NCI-H510A (cell line): ENCODE measurements at places on chromosomes 4 and X.

DNA sequence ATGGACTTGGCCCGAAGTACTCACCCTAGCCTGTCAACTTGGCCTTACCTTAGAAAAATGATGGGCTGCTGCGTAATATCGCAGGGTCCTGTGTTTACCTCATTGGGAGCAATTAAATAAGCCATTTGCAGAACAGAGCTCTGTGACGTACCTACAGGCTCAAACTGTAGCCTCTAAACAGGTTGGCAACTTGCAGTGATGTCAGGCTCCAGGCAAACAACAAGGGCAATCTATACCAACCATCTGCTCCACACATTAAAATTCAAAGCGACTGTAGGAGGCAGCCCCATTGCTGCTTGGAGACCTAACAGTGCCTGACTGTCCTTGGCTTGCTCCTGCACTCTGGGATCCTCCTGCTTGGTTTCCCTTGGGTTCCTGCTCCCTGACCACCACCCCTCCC lies 17.2 kb downstream of the VGLL1 start:
- no peak for DNase-seq

GRCh38 chr4:112552668-112553067 lies 36.7 kb upstream of the NEUROG2 start:
- DNase-seq, result no peak

GRCh38 chr4:80434238-80434637 lies 98.7 kb downstream of the CFAP299 start:
- no peak for DNase-seq

DNA sequence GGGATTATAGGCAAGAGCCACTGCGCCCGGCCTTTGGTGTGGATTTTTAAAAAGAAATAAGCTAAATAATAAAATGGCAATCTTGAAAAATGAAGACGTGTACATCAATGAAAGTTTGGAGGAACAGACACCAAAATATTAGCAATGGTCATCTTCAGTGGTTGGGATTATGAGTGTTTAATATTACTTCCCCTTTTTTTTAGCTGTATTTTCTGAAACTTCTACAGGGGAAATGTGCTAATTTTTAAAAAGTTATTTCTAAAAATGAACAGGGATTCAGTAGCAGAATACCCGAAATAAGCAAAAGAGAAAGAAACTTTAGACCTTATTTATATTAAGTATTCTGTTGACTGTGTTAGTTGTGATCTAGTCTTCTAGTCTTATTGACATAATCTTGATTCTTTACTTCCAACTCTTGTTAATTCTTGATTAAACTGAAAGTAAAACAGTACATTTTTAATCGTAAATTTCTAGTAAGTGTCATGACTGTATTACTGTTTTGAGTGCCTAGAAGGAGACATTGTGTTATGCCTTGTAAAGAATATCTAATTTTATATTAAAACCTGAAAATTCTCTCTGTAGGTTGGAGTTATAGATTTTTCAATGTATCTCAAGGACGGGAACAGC lies 51.3 kb downstream of the RUFY3 start:
- no peak for DNase-seq

DNA sequence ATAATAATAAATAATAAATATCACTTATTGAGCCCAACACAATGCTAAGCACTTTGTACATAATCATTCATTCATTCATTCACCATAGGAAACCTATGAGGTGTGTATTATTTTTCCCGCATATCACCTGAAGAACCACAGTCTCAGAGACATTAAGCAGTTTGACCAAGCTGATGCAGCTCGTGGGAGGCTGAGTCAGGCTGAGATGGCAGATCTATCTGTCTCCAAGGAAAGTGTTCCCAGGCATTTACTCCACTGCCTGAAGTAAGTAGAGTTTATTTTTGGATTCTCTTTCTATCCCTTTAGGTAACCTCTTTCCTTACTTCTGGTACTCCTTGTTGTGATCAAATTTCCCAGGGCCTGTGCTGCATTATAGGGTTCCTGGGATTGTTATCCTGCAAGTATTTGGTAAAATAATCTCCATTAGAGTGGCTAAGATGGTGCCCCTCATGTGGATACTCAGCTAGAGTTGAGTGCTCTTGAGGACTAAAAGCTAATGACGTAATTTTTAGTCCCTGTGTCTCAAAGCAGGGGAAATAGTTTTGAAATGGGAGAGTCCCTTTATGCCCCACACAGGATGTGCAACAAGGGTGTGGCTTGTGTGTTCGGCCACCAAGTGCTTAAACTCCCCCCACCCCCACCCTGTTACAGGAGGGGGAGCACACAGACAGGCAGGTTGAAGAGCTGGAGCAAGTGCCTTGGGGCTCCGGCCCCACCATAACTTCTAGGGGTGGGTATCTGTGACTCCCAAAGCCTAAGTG lies 467.0 kb downstream of the STIM2 start:
- DNase-seq, result no peak

DNA sequence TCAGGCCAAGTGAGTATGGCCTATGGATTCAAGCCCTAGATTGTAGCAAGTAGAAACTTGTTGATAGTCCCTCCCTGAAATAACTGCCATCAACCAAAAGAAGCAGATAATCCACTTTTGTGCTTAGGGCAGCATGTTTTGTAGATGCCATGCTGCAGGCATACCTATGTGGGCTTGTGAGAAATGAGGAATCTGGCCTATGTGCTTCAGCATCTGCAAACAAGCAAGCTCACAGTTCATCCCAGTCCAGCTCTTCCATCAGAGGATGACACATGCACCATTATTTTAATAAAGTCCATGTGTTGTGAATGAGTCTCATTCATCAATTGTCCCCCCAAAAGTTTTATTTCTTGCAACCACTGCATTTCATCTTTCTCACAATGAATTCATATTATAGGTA lies 421.9 kb upstream of the DIPK2B start:
- DNase-seq, result no peak

DNA sequence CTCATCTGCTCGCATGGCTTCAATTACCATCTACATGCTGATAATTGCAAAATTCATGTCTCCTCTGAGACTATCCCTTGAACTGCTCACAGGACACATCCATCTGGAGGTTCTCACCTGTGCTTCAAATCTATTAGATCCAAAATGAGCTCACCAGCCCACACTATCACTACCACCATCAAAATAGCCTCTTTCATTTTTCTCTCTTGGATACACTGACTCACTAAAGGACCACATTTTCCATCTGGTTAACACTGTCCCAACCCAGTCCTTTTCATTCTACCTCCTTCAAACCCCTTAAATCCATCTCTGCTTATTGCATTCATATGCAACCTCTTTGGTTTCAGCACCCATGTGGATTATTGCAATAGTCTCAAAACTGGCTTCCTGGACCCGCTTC lies 497.6 kb downstream of the MID1IP1 start:
- no peak for DNase-seq

DNA sequence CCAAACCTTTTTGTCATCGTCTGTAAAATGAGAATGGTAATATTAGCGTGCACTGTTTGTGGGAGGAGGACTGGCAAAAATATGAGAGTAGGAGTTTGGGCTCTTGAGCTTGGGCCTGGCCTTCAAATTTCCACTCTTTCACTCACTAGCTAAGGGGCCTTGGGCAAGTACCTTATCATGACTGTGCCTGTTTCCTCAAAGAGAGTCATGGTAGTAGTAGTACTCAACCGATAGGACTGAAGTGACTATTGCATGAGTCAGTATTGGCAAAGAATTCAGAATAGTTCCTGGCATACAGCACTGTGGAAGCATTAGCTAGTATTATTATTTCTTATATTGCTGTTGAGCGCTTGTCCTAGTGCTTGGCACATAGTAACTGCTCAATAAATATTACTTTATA lies 16.0 kb upstream of the RBM3 start:
- DNase-seq, result no peak

GRCh38 chr4:168388890-168389289 lies 70.3 kb upstream of the DDX60 start:
- DNase-seq, result no peak

DNA sequence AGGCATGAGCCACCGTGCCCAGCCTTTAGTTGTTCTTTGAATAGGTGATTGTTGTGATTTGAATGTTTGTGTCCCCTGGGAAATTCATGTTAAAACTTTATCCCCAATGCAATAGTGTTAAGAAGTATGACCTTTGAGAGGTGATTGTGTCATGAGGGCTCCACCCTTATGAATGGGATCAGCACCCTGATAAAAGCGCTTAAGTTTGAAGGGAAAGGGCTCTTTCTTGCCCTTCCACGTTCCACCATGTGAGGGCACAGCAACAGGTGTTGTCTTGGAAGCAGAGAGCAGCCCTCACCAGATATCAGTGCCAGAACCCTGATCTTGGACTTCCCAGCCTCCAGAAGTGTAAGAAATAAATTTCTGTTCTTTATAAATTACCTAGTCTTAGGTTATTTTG lies 33.7 kb upstream of the RP2 start:
- DNase-seq, result no peak

- DNase-seq, result no peak
Observed at GRCh38 chr4:10185518-10186227, 69.1 kb upstream of the WDR1 start.

DNA sequence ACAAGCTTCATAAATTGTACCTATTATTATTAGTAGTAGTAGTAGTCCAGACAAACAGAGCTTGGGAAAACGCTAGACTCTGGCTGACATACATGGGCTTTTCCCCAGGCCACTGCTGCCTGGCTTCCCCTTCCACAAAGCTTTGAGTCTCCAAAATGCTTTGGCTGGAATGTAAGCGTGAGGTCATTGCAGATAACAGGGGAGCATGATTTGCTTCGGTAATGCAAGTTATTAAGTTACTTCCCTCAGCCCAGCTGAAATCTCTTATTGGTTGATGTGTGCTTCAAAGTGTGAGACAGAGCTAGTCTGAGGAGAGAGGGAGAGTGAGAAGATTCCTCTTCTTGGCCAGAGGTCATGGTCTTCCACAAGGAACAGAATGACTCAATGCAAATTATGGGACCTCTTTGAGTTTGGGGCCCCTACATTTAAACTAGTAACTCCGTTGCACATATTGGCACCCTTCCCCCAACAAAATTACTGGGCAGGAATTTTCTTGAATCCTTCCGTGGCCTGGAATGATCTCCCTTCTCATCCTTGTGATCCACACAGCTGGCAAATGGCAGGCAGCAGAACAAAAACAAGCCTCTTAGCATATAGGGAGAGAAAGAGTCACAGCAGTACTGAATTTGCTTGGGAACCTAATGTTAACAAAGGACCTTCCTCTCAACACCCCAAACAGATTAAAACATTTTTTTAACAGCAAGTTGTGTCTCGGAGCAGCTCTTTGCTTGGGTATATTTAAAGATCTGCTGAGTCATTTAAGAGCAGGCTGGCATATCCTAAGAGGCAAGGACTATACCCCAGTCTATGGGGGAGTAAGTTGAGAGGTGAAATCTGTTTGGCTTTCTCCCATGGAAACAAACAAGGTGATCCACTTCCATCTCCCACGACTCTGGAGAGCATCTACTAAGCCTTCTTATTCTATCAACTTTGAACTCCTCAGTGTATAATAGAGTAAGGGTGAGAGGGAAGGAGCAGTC lies 19.9 kb downstream of the AR start:
- DNase-seq, result no peak

- no peak for DNase-seq
Observed at GRCh38 chr4:169342906-169343564, 72.3 kb upstream of the SH3RF1 start.

- DNase-seq, result no peak
Observed at GRCh38 chr4:113539408-113539807, 222.1 kb downstream of the CAMK2D start.

GRCh38 chrX:153557618-153558355 lies 40.3 kb downstream of the ATP2B3 start:
- DNase-seq, result no peak

DNA sequence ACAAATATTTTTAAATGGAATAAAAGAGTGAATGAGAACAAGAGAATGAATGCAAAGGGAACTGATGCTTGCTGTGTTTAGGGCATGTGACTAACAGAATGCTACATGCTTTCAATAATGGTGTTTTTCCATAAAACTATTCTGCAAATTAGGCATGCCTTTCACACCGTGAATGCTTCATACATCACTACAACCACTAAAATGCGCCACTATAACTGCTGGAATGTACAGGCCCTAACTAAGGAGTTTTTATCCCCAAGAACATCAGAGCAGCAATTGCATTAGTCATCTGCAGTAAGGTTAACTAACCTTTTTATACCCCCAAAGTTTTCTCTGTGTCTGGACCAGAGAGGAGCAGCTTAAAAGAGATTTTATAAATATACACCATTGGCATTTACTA lies 190.4 kb downstream of the ARAP2 start:
- no peak for DNase-seq

DNA sequence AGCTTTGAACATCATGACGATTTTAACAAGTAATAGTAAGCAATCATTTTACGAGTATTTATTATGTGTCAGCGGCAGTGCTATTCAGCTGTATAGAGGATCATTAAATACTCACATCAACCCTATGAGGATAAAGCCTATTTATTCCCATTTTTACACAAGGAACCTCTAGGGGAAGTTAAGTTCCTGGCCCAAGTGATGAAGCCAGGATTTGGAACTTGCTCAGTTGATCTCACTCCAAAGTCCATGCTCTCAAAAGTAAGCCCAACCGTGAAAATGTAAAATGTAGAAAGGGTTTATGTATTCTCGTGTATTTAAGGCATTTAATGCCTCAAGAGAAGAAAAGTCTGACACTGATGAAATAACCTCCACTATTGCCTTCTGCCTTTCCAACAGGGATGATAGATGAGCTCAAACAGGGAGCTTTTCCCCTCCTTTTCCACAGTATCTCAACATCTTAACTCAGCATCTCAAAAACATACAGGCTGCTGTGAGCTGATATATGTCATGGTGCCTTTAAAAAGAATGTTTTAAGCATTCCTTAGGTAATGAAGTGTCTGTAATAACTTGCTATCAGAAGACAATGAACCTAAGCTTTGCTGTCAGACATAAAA lies 35.0 kb upstream of the PLA2G12A start:
- DNase-seq, result no peak

DNA sequence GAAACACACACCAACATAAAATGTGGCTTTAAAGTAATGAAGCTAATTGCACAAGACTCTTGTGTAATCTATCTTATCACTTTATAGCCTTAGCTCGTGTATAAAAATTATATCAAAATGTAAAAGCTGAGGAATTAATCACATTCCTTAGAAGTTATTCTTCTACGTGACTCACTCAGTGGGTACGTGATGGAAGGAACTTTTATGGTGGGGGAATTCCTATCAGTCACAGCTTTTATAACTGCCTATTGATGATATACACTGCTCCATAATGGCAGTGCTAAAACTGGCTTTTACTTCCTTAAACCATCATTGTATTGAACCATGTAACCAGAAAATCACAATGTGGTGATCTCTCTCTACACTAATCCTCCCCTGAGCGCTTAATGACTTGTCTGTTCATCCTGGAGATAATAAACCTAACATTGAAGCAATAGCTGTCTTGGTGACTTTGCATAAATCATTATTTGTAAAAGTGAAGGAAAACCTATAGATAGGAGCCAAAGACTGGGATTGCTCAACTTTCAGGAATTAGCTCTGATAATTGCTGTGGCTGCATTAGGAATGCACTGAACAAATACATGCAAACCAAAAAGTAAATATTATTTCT lies 276.7 kb downstream of the GBA3 start:
- no peak for DNase-seq

GRCh38 chr4:59175617-59176016 lies 2024.5 kb upstream of the ADGRL3 start:
- no peak for DNase-seq

- no peak for DNase-seq
Observed at GRCh38 chr4:121076416-121076815, 4.1 kb upstream of the NDNF start.
